Psoas muscle (tissue), 8 donors: ENCODE measurements at places on chromosomes 11 and 22. TPM values are rescaled to one million over a fixed set of nuclear protein-coding genes. Genes with fewer than 3 reads are reported as not detected.

DNA sequence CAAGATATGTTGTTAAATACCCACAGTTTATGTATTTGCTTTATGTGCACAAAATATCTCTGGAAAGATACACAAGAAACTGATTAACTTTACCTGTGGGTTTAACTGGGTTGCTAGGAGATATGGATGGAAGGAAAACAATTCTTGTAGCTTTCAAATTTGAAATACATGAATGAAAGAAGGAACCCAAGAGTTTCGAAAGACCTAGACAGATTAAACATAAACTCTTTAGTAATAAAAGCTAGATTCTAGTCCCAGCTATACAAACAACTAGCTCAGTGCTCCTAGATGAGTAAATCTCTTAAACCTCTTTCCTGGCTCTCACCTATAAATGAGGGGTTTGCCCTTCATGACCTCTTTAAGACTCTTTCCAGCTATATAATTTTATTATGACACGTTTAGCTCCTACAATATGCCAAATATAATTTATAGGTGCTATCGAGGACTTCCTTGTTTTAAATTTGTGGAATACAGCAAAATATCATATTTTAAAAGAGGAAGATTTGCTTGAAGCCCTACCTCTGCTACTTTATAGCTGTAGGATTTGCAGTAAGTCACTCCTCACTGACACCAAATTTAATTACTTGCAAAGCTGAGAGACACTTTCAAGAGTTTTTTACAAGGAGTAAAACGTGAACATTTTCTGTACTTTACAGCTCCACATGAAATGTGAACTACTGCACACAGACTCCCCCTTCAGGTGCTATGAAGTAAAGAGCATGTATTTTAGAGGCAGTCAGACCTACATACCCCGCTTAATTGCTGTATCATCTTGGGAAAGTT, 50.7 kb downstream of the RRAS2 start:
- no peak for DNase-seq

- DNase-seq: no peak
Observed at GRCh38 chr11:16193897-16194381, 162.4 kb downstream of the SOX6 start.

- DNase-seq: no peak
Observed at GRCh38 chr11:32138902-32139301, 48.0 kb downstream of the RCN1 start.

DNA sequence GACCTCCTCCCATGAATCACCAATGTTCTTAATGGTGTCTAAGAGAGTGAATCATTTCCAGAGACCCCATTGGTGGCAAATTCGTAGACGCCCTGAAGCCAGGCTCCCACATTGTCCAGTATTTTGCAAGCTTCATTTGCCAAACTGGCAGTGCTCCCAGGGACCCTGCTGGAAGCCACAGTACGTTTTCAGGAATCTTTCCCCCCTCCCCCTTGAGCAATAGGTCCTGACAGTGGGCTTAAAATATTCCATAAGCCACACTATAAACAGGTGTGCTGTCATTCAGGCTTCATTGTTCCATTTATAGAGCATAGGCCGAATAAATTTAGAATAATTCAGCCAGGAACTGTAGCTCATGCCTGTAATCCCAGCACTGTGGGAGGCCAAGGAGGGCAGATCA, 125.3 kb downstream of the MORC2 start:
- no peak for DNase-seq

GRCh38 chr11:43933608-43934551, 8.6 kb upstream of the C11orf96 start:
- peak; percentile 28 for DNase-seq

DNA sequence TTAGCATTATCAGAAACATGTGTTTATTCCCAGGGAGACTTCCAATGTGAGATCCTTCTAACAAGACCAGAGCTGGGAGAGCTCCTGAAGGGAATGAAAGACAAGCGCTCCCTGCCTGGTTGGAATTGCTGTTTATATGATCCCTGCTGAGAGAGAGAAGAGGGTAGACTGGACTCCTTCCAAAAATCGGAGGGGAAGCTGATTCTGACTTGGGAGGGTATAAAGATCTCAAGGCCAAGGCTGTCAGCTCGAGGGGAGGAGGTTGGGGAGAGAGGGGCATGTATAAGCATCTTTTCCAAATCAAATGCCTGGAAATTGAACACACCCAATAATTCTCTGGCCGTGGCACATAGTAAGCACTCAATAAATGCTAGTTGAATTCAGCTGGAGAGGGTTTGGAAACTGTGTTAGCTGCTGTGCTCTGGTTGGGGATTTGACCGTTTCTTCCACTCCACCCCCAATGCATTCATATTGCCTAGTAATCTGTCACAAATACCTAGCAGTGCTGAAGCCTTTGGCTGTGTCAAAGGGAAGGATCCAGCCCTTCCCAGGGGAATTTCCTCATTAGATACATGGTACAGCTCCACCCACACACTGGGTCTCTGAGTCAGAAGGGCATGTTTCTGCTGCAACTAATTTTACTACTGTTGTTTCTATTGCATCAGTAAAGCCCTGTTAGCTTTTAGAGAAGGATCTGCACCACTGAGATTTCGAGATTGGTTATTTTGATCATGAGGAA, 61.5 kb downstream of the CACNG2 start:
- DNase-seq: no peak

- peak; percentile 63 for DNase-seq
Observed at GRCh38 chr11:3137486-3138177, 27.5 kb downstream of the OSBPL5 start.

- DNase-seq: peak; percentile 86
Observed at GRCh38 chr22:36301384-36301828, 48.5 kb downstream of the APOL1 start.

- no peak for DNase-seq
Observed at GRCh38 chr22:44603767-44604166, 98.2 kb upstream of the PRR5 start.

DNA sequence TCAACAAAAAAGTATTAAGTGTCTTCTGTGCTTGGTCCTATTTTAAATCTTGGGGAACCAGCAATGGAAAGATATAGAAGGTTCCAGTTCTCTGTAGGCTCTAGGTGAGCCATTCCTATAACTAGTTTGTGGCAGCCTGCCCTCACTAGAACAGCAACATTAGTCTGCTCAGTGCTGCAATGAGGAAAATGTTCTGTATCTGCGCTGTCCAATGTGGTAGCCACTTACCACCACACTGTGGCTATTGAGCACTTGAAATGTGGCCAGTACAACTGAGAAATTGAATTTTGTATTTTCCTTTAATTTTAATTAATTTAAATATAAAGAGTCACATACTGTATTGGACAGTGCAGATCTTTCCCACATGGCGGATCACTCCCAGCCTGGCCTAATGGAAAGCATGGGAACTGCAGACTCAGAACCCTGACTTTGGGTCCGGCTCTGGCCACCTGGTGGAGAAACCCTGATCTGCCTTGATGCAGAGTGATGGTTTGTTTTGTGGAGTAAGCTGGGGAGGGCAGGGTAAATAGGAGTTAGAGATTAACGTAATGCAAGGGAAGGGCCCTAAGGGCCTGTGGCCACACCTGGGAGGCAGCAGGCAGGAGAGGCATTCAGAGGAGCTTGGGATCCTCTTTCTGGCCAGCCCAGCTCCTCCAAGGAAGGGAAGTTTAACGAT, 101.0 kb downstream of the ME3 start:
- no peak for DNase-seq

- no peak for DNase-seq
Observed at GRCh38 chr11:113277907-113278306, 36.5 kb upstream of the TTC12 start.

GRCh38 chr22:34427841-34428240, 507.6 kb upstream of the LARGE1 start:
- DNase-seq: no peak

GRCh38 chr11:73114110-73114834, 27.8 kb downstream of the FCHSD2 start:
- DNase-seq: no peak

DNA sequence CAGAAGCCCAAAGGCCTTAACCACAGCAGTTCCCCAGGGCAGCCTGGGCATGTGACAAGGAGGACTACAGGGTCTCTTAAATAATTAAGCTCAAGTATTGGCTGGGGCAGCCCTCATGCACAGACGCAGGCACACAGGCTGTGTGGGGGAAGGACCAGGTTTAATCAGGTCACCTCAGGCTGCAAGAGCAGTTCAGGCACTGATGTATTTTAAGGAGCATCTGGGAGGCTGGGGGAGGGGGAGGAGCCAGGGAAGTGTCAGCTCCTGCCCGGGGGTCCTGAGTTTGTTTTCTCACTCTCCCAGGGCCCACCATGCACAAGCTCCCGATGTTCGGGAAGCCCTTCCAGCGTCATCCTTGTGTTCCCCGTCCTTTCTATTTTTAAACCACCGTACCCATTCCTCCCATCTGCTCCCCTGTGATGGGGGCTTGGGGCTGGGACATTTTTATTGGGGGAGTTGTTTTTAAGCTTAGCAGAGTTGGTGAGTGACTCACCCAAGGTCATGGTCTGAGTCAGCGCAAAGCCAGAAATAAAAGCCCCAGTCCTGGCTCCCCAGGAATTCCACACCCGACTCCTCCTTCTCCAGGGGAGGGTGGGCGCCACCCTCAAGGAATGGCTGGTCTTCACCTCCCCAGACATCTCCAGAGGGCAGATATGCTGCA, 2.4 kb downstream of the CSDC2 start:
- DNase-seq: no peak

DNA sequence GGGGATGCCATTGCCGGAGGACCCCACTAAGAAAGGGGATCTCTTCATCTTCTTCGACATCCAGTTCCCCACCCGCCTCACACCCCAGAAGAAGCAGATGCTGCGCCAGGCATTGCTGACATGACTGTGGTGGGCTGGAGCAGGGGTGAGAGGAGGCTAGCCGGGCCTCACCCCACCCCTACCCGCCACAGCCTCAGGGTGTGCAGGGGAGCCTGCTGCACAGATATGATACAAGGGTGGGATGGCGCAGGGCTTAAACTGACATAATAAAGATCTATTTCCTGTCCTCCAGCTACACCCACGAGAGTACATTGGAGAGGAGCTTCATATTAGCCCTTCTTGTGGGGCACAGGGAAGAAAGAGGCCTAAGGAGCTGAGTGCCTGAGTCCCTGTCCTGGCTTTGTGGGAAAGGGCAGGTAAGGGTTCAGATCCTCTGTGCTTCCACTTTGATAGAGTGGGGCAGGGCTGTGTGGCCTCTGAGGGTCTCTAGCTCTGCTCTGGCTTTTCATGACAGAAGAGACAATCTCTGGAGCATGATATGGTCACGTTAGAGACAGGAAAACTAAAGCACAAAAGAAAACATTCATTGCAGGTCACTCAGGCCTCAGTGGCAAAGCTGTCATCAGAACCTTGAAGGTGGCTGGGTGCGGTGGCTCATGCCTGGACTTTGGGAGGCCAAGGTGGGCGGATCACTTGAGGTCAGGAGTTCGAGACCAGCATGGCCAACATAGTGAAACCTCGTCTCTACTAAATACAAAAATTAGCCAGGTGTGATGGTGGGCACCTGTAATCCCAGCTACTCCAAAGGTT, 12.4 kb downstream of the UCP2 start:
- no peak for DNase-seq

- DNase-seq: no peak
Observed at GRCh38 chr11:16299884-16300782, 56.2 kb downstream of the SOX6 start.

GRCh38 chr11:15073361-15074205, at the start of gene CALCB:
Gene CALCB, plus strand, starts transcription at chr11:15073593. Its CDS starts 1,126 bp downstream, at chr11:15074719.
- no peak for DNase-seq

DNA sequence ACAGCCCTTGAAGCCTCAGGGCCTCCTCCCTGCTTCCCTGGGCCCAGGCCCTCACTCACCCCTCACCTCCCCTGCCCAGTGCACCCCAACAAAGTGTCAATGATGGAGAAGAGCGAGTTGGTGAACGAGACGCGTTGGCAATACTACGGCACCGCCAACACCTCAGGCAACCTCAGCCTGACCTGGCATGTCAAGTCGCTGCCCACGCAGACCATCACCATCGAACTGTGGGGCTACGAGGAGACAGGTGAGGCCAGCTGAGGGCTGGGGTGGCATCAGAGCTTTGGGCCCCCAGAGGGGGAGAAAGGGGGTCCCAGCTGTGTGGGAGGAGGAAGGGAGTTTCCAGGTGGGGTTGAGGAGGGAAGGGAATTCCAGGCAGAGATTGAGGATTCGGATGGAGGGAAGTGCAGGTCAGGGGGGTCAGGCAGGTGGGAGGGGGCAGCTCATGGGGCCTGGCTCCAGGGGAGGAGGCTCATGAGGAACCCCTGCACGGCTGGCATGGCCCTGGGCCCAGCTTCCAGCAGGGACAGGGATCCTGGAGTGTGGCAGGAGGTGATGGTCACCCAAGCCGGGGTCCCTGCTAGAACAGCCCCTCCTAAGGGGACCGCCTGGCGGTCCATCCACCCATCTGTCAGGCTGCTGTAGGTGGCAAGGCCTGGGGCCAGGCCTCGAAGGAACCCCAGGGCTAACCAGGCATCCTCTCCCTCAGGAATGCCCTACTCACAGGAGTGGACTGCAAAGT, 2.9 kb downstream of the SUSD2 start:
- DNase-seq: peak; percentile 44

- DNase-seq: peak; percentile 64
Observed at GRCh38 chr22:35301372-35301874, 1.7 kb downstream of the TOM1 start.

GRCh38 chr11:35101223-35101622, 37.7 kb upstream of the CD44 start:
- no peak for DNase-seq

GRCh38 chr11:84922836-84923235, 704.3 kb downstream of the DLG2 start:
- no peak for DNase-seq

GRCh38 chr22:23386822-23387580, 193.1 kb downstream of the IGLL1 start:
- no peak for DNase-seq

DNA sequence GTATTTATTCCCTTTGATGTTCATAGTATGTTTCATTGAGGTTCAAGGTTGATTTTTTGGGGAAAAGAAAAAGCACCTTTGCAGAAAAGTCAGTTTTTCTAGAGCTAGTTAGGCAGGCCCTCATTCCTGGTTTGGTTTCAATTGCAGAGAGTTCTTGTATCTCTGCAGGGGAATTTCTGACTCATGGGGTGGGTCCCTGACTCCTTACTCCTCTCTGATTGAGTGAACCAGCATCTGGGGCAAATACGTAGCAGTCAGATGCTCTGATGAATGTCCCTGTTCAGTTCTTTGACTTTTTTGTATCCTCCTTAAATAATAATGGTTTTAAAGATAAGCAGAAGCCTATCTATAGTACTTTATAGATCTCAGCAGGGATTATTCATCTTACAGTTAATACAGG, 7.7 kb upstream of the NCR3LG1 start:
- DNase-seq: no peak

The PKDREJ gene
- not detected for total RNA-seq

The GDPD4 gene
- not detected for total RNA-seq

The CDC42BPG gene
- 2.2 TPM for total RNA-seq

The KLHDC7B gene
- not detected for total RNA-seq

The OR51I1 gene
- not detected for total RNA-seq

The CASP4 gene
- 17.8 TPM for total RNA-seq

The HOATZ gene
- not detected for total RNA-seq

The PGA5 gene
- total RNA-seq: not detected

The ANGPTL5 gene
- total RNA-seq: 0.21 TPM

The IRAG1 gene
- total RNA-seq: 9.4 TPM

The MAPK8IP2 gene
- 0.12 TPM for total RNA-seq

The PHF21B gene
- 0.26 TPM for total RNA-seq

The TPH1 gene
- total RNA-seq: 0.06 TPM
